ENCODE measurements at places on chromosomes 2 and 18.

- no peak for DNase-seq
These were observed 470.9 kb upstream of the ACVR2A start for GRCh38 chr2:147373800-147374422.

GRCh38 chr2:133557614-133558013 is 10.6 kb downstream of the NCKAP5 start:
- DNase-seq, result no peak

DNA sequence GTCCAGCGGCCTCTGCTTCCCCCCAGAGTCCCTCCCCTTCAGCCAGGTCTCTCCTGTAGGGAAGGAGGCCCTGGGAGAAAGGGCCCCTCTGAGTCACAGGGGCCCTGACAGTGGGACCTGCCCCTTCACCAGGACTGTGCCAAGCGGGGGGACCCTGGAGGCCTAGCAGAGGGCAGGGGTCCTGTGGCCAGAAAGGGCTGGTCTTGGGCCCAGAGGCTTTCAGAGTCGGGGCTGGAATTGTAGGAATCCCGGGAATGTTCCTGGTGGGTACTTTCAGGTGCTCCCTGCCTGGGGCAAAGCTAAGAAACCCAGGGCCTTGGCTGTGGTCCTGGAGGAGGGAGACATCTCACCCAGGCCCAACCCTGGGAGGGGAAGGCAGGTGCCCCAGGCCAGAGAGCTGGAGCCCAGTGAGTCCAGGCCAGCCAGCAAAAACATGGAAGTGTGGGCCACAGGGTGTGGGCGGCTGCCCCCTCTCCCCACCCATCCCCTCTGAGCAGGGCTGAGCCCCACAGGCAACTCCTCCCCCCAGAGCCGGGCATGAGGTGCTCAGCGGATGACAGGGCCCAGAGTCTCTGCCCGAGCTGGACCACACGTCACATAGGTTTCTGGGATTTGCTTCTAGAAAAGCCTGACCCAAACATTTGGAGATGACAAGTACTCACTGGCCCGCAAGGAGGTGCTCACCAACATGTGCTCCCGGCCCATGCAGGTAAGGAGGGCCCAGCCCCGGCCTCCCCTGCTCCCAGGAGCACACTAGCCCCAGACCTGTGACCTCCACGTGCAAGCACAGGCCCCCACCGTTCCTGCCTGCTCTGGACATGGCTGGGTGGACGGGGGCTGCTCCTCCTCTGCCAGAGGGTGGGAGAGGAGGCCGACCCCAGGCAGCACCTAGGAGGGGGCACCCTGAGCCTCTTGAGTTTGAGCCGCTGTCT is 48.2 kb upstream of the ALPP start:
- no peak for DNase-seq

DNA sequence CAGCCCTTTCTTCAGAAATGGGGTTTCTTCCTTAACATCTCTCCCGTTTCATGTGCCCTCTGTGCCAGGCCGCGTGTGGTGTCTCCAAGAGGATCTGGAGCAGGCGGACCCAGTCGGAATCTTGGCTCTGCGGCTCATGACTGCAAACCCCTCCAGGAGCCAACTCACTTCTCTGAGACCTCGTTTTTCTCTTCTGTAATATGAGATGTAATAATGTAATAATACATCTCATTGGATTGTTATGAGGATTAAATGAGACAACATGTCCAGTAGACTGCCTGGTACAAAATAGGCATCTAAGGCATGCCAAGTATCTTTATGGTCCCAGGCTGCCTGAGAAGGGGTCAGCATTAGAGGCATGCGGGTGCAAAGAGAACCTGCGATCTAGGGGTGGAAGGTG is 221.3 kb upstream of the REV1 start:
- DNase-seq, result no peak

DNA sequence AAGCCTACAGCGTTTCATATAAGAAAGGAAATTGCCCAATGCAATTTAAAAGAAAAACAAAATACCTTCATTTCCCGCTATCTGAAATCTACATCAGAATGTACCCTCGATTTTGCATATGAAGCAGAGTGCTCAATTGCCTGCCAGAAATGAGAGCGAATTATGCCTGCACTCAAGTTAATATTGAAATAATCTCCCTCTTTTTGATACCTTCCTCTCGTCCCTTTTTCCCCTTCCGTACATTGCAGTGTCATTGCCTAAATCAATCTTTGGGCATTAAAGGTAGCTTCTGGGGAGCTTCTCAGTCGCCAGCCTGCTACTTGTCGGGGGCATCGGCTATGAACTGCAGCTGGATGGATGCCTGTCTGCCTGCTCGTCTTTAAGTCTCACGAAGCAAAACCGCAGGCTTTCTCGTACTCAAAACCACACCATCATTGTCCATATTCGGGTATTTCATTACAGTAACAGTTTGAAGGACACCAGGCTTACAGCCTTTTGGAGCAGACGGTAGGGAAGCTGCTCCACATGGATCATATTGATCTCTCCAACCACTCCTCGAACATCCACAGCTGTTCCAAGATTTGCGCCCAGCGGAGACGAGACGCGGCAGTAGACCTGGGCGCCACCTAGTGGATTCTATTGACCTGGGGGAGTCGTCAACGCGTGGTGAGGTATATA is 64.0 kb upstream of the HNRNPA3 start:
- peak; percentile 82 for DNase-seq

GRCh38 chr2:55498582-55498981 is 20.9 kb upstream of the CFAP36 start:
- no peak for DNase-seq

DNA sequence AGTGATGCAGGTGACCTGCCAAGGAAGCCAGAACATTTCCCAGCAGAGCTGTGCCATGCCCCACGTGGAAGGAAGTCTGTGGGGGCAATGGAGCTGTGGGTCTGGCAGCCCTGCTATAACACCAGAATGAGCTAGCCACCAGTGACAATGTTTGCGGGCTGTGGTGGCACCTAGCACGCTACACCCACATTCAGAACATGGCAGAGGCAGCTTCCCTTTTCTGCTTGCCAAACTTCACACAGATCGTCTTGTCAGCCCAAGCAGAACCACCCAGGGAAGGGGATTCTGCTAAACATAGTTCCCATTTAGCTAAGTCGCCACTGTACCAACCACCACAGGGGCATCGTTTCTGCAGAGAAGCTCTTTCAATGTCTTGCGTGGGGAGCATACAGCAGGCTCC is 27.0 kb upstream of the CCDC93 start:
- no peak for DNase-seq

GRCh38 chr2:183812091-183812490 is 687.8 kb downstream of the NUP35 start:
- no peak for DNase-seq

DNA sequence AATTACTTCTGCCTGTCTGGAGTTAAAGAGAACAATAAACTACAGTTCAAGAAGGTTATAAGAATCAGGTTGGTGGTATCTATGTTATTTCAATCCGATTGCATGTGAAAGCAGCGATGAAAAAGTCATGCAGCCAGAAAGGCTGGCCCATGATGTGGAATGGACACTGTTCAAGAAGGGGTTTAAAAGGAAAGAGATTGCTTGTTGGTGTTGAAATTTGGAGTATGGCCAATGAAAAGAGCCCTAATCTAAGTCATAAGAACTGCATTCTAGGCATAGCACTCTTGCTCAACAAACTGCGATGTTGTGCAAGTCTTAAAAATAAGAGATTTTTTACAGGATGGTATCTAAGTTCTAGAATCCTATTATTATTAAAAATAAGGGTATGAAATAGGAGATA is 61.3 kb downstream of the EFEMP1 start:
- no peak for DNase-seq

- DNase-seq, result no peak
These were observed at the start of gene DTNB for GRCh38 chr2:25673300-25674076. DTNB (minus strand) TSS chr2:25673577; CDS start chr2:25652660, 20,917 bp downstream.

DNA sequence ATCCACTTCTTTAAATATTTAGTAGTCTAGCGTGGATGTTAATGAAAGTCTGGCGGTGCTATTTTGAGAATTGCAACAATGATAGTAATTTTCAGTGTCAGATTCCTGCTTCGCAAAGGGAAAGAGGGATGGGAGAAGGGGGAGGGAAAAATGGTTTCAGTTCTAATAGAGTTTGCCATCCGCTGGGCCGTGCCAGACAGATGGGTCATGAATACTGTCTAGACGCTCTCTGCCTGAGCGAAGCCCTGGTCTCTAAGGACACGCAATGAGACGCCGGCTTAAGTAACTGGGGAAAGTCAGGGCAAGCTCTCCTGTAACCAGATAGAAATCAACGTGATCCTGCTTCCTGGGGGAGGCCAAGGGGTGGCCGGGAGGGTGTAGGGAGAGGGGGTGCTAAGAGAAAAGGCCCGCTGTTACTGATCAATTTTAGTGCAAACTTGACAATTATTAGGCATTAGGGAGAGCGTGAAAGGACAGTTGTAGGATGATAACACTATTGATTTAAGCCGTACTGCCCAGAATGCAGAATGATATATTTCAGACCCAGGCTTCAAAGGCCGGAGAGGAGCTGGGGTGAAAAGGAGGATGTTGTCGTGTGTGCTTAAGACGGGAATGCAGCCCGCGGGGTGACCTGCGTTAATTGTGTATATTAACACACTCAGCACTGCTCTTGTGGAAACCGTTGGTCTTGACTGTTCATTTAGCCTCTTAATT is 229.2 kb downstream of the LDLRAD4 start:
- DNase-seq, result no peak

DNA sequence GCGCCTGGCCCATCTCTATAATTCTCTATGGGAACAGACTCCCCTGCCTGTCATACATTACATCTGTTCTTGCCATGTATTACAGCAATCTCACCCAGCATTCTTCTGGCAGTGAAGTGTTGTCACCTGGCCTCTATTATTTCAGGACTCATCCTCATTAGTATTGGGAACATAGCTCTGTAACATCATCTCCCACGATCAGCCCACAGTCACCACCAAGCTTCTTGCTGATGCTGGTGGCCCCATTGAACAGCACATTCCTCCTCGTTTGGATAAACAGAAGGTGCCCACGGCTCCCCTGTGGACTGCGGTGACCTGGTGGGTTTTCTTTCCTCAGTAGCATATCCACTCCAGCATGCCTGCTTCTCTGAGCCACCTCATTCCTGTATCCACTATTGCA is 21.5 kb downstream of the CHCHD5 start:
- no peak for DNase-seq

GRCh38 chr18:41324934-41325333 is 630.1 kb upstream of the PIK3C3 start:
- DNase-seq, result no peak
